CD4-positive, alpha-beta T cell treated with Interleukin-4 for 1 hour (primary cell): ENCODE measurements at places on chromosomes 2 and 18.

- no peak for DNase-seq
These were observed 83.8 kb downstream of the DOCK10 start for GRCh38 chr2:224958462-224958857.

DNA sequence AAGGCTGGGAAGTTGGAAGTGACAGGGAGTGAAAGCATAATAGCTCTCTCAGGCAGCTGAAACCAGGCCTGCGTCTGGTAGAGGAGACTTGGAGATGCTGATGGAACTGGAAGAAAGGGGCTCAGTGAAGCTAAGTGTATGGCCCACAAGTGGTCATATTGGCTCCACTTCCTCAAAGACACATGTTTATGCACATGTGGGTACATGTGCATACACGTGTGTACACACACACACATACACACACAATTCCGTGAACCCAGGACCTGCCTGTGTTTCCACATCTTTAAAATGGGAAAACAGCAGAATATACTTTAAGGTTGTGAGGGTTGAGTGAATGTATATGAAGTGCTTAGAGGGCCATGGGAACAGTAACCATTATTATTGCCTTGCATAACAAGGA is 160.9 kb downstream of the ARL6IP6 start:
- no peak for DNase-seq

DNA sequence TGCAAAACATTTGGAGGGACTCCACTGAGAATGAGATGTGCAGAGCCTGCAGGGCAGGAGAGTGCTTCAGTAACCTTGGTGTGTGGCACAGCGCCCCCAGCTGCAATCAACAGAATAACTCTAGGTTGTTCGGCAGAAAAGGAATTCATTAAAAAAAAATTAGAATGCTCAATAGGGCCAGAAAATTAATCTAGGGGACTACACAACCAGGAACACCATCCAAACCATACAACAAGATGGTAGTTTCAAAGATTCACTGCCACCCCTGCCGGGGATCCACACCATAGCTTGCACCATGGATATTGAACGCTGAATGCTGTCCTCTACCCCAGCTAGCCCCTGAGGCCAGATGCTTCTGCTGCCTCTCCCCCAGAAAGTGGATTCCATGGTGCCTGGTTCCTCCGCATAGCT is 50.1 kb downstream of the THUMPD2 start:
- DNase-seq = no peak

DNA sequence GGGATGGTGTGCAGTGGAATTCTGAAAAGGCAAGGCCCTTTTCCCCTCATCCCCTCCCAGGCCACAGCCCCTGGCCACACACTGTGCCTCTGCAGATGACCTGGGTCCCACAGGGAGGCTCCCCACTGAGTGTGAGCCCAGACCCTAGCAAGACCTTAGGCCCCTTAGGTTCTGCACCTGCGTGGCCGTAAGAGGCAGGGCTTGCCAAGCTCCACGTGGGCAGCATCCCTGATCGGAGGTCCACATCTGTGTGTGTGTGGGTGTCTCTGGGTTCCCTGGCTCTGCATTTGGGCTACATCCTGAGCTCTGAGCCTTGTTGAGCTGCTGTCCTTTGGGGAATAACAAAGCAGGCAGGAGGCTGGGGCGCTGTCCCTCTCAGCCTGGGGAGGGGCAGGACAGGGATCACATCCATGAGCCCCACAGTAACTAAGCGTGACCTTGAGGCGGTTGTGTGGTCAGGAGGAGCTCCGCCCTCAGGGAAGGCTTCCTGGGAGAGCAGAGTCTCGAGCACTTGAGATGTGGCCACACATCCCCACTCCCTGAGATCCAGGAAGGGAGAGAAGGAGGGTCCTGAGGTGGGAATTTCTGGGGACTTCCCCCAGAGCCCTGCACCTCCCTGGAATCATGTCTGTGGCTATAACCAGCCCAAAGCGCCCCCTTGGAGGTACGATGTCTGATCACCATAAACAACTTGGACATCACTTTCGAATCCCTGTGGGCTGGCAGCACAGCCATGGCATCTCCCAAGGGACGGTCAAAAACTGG is 84.8 kb downstream of the STPG4 start:
- DNase-seq = no peak
